Activated T-helper 1 cell treated with anti-CD3 and anti-CD28 coated beads, Interleukin-2, amount 50 U/mL, for 16 hours (primary cell): ENCODE measurements at places on chromosomes 7 and 10.

DNA sequence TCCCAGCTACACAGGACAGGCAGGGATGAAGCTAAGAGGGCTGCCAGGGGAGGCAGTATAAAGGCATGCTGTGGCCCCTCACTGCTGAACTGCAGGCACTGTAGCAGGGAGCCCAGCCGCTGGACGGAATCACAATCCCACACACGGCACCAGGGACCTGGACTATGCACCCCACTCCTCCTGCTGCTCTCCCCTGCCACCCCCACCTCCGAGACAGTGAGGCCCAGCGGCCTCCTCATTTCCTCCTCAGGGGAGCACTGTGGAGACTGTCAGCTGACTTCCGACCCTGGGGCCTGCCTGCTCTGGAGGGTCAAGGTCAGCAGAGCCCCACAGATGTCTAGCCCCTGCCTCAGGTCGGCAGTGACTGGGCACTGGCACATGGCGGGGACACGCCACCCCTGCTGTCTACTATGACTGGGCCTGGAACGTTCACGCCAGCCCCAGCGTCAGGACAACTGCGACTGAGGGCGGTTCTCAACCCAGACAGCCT, 92.7 kb downstream of the FAM53B start:
- DNase-seq: no peak

DNA sequence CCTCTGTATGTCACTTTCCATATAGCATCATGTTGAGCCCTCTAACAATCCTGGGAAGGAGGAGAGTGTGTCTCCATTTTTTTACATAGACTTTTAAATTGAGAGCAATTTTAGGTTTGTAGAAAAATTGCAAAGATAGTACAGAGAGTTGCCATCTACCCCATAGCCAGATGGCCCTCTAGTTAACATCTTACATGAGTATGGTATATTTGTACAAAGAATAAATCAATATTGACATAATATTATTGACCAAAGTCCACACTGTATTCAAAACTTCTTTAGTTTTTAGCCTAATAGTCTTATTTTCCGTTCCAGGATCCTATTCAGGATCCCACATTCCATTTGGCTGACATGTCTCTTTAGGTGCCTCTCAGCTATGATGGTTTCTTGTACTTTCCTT, 274.6 kb upstream of the PLPP4 start:
- no peak for DNase-seq

DNA sequence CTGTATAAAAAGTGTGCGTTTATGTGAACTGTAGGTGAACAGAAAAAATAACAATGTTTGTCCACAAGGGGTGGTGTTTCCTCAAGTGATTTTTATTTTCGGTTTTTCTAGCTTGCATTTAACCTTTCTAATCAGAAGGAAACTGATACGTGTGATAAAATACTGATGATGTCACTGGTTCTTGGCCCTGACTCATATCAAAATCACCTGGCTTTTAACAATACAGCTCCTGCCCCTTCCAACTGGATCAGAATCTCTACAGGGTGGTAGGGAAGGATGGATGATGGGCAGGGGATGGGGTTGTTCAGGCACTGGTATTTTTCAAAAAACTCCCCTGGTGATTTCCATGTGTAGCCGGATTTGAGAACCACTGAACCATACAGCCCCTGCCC, 10.9 kb downstream of the NPFFR1 start:
- no peak for DNase-seq

DNA sequence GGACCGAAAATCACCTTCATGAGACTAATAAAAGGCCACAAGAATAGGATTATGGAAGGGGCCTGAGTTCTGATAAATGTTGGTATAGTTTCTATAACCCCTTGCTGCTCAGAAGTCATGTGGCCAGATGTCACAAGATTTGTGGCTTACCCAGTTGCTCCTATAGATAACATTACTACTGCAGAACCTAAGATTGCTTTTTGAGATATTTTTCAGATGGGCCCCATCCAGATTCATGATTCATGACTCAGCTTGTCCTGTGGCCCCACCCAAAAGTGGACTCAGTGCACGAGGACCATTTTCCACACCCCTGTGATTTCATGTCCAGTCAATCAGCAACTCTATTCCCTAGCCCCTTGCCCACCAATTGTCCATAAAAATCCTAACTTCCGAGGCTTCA, 209.0 kb downstream of the ACTR3B start:
- no peak for DNase-seq

DNA sequence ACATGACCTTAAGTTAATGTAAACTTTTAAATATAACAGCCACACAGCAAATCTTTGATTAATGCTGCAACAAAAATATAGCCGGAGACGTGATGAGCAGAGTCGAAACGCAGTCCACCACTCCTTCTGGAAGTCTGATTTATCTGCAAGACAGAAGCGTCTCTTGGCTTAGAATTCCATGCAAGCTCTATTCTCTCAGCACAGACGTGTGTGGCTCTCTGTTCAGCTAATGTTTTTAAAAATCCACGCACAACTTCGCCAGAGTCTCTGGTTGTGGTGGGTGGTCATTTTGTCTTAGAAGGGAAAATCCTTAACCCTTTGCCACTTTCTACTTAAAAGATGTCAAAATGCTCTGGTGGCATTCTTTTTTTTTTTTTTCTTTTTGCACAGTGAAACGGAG, 438.0 kb upstream of the MGMT start:
- no peak for DNase-seq
